ENCODE measurements at places on chromosomes 5 and 9. TPM values are rescaled to one million over a fixed set of nuclear protein-coding genes. Genes with fewer than 3 reads are reported as not detected.

The TLX3 gene
- not detected for total RNA-seq

The ZFP2 gene
- 128 TPM for total RNA-seq

DNA sequence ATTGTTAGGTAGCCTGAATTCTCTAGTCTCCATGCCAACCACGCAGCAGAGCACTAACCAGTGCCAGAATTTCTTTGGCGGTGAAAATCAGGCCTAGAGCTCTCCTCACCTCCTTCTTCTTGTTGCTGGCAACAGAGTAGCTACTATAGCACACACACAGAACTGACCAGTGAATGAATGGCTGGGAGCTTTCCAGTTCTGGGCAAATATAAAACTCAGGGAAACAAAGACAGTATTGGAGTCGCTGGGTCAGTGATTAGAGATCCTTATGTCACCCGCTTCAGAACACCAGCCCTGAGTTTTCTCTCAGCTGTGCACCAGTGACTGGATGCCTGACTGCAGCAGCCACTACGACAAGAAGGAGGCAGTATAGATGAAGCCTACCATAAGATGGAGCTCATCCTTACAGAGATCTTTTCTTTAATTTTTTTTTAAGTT, 26.9 kb upstream of the FEM1C start:
- peak; percentile 62 for DNase-seq

GRCh38 chr9:113298311-113298710, 4.9 kb downstream of the RNF183 start:
- no peak for DNase-seq

GRCh38 chr5:2183154-2184025, 300.7 kb upstream of the IRX4 start:
- no peak for DNase-seq

GRCh38 chr5:175556794-175557193, 78.4 kb downstream of the SFXN1 start:
- no peak for DNase-seq

DNA sequence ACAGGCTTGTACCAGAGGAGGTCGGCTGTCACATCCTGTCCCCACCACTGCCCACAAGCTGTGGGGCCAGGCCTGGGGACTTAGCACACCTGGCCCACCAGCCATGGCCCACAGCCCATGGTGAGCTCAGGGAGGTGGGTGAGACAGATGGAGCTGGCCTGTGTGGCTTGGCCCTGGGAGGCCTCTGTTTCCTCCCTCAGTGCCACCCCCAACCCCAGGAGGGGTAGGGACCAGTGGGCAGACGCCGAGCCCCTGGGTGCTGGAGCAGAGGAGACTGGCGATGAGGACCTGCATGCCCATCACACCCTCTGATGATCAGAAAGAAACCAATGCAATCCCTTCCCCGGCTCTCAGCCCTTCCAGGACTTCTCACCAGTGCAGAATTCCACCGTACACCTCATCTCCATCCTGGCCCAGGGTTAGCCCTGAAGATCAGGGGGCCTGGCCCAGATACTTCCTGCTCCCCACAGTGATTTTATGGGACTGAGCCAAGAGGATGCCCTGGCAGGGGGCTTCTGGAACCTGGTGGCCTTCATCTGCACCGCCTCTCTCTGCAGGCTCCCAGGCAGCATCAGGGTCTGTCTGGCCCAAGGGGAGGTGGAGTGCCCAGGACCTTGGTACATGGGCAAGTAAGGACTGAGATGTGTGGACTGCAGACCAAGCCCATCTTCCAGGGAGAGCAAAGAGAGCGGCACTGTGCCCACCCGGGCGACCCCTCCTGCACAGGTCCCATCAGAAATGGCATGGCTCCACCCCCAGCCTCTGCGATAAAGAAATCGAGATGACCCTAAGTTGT, 16.9 kb upstream of the NKD2 start:
- peak; percentile 23 for DNase-seq

DNA sequence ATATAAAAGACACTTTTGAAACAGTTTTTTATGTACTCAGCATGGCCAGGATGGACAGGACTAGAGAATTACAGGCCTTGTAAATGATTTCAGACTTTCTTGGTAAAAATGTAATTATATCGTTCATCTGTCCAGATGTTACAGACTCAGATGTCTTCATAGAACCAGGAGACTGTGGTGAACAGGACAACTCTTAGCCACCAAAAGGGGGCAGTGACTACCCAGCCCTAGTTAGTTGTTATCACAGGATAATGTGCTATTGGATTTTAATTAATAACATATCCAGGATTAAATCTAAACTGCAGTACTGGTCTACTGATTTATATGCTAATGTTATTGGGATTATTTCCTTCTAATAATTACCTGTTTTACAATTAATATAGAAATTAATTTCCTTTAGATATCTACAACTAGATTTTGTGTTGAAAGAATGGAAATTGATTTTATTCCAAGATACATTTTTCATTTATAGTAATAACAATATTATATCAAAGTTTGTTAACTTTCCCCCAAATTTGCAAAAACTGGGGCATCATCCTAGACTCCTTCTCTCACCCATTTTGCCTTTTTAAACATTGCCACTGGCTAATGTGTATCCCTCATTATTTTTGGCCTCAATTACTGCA, 99.4 kb downstream of the MTREX start:
- DNase-seq: no peak

DNA sequence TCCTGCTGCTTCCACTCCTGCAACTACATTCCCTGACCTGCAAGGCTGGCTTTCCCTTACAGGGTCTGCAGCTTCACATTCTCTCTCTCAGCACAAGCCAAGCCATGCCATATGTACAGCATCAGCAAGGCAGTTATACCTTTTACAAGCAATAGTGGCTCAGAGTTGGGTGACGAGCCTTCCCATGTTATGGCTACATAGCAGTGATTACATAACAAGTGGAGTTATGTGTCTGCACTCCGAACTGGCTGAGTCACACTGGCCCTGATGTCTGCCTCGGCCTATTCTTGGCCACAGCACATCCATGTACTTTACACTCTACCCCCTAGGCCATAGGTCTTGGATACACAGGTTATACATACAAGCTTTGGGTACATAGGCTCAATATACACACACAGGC, 52.0 kb upstream of the SNCAIP start:
- DNase-seq: no peak

DNA sequence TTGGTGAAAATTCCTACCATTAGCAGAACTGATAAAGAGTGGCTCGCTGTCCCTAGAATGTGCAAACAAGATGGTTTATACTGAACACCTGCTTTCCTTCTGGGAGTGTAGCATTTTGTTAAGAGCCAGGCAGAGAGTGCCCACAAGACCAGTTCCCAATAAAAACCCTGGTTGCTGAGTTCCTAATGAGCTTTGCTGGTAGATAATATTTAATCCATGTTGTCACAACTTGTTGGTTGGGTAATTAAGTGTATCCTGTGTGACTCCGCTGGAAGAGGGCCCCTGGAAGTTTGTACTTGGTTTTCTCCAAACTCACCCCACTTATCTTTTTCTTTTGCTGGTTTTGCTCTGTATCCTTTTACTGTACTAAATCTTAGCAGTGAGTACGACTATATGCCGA, 39.5 kb upstream of the GOLGA1 start:
- DNase-seq: peak; percentile 7

DNA sequence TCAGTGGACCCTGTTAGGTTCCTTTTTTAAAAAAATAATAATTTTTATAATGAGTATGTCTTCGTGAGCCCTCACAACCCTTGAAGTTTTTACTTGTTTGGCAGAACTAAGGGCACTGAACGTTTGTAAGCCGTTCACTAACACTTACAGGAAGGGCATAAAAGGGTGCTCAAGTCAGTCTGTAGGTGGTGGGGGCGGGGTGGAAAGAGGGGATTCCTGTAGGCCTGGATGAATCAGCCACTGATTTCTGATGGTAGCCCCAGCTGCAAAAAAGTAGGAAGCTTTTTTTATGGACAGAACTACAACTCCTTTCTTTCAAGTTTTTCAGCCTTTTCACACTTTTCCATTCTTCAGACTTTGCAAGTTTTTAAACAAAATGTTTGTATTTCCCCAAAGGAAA, 35.8 kb downstream of the PIK3R1 start:
- DNase-seq: no peak

DNA sequence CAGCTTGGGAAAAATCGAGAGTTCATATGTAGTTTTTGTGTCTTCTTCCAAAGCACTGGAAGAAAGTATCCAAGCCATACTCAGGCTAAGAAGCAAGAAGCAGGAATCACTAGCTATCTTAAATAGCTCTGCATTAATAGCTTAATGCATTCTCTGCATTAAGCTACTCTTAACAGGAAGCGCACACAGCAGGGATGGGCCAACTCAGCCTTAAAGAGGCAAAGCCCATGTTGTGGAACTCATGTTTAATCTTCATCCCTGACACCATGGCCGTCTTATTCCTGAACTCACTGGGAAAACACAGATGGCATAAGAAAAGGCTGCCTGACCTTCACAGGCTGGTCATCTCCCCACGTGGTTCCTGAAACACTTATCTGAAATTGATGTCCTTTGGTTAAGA, 18.7 kb upstream of the ICE1 start:
- no peak for DNase-seq

DNA sequence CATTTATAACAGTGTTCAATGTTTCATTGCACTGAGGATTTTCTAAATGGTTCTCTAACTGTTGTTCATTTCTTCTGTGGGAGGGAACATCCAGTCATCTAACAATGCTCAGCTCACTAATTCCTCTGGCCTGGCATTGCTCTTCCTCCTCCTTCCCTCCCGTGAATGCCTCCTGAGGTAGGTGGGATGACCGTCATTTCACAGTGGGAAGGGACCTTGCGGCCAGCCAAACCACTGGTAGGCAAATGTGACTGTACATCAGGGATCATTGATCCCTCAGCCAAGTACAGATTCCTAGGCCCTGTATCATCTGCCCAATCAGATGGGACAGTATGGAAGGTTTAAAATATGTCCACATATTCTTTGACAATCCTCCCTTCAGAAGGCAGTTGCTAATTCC, 23.7 kb upstream of the VDAC1 start:
- no peak for DNase-seq

- no peak for DNase-seq
Measured at GRCh38 chr9:98600631-98601030, 108.1 kb downstream of the GABBR2 start.

DNA sequence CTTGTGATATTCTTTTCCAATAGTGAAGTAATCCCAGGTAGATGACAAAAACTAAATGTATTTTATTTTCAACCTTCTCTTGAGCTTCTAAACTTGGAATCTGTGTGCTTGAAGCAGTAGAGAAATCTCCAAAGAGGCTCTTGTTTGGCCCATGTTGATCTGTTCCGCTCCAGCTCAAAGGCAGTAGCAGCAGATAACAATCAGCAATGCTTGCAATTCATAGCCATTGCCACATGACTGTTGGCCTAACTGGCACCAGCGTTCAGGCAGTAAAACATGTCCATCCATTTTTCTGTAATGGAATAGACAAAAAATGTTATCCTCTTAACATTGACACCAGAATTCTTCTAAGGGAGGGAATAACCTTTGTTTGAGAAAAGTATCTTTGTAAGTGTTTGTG, 270.7 kb upstream of the MSX2 start:
- DNase-seq: no peak

DNA sequence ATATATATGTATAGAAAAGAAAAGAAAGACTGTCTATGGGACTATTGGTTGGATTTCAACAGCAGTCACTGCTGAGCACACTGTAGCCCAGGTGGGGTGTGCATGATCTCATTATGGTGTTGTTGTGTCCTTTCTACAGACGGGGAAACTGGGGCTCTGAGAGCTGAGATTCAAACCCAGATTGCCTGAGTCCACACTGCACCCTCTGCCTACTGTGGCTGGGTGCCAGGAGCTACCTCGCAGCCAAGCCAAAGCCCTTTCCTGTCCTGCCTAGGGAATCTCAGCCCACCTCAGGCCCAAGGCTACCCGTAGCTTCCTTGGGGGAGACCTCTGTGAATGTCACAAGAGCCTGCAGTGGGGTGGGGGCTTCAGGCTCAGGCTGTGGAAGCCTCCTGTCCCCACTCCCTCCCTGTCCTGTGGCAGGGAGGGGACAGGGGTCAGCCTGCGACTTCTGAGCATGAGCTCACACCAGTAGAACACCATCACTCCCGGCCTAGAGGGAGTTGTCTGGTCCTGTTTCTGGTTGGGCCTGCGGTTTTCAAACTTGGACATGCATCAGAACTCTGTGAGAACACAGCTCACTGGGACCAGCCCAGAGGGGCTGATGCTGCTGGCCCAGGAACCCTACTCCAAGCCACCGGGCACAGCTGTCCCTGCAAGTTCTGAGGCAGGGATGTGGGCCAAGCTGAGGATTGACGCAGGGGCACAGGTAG, 7.9 kb upstream of the NINJ1 start:
- no peak for DNase-seq

- peak; percentile 58 for DNase-seq
Measured at GRCh38 chr5:32233696-32234447, 59.8 kb upstream of the GOLPH3 start.

DNA sequence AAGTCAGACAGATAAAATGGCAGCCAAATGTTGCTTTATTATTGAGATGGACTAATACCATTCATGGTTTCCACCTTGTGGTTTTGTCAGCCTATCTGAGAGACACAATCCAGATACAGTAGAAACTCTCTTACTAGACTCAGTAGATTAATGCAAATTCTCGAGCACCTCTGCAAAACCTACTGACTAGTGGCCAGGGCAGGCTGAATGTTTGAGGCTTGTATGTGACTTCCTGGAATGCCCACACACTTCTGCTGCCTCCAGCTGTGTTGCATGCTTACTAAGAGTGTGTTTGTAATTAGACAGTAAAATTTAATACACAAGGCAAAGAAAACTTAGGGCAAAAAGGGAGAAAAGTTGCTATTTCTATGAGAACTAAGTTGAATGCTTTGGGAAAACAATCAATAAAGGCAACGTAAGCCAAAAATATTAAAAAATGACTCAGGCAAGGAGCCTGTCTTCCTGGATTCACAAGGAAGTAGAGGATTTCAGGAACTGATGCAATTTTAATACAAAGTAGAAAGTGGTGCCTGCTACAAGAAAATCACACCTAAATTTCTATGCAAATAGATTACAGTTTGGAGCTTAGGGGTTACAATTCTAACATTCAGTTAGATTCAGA, 30.2 kb upstream of the CCNG1 start:
- no peak for DNase-seq

Data from stomach (tissue), 19 donors.